ENCODE measurements at places on chromosomes 11 and 22.

DNA sequence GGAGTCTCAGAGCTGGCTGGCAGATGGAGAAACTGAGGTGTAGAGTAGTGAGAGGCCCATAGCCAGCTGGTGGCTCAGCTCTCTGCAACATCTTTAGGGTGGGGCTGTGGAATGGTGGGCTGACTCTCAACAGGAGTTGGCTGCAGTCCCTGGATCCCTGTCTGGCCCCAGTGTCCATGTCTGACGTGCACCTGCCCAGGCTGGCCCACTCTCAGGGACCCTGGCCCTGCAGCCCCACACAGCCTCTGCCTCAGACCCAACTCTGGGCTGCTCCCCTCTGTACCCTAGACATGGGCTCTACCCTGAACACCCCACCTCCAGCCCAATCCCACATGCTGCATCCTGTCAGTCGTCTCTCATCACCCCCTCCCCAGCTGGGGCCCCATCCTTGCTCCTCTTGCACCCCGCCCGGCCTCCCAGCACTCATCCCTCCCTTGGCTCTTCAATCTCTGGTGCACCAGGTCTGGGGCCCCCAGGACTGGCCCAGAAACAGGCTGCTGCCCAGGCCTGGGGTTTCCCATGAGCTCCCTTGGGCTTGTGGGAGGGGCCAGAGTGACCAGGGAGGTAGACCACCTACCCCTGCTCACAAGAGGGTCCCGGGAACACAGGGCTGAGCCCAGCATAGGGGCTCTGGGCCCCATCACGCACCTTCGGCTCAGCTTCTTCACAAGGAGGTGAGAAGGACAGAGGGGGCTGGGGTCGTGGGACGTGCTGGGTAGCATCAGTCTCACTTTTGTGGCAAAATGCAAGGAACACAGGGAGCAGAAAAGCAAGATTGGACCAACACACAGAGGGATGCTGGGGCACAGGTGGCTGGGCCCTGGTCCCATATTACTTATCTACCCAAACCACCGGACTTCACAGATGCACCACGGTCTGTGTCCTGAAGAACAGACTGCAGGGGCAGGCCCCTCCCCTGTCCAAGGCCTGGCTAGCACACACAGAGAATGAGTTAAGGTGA, 31.5 kb downstream of the ARVCF start:
- no peak for DNase-seq

DNA sequence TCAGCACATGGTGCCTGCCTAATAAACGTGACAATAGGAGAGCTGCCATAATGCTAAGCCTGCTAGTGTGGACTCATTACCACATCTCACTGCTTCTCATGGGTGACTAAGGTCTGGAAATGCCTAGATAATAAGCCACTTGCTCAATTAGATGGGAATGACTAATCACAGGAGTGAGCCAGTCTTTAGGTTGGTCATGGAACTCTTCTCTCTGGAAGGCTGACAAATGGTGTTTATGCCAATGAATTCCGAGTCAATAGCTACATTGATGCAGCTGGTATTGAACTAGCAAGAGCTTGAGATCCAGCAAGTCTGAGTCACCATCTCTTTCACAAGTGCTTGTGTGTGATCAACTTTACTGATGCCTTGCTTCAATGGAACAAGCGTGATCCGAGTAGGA, 334.9 kb downstream of the OPCML start:
- DNase-seq, result no peak

DNA sequence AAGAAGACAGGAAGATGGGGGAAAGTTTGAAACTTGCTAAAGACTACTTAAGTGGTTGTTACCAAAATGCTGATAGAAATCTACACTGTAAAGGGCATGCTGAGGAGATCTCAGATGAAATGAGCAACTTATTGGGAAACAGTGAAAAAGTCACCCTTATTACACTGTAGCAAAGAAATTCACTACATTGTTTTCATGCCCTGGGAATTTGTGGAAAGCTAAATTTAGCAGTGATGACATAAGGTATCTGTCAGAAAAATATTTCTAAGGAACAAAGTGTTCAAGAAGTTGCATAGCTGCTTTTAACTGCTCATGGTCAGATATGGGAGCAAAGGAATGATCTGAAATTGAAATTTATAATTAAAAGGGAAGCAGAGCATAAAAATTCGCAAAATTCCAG, 702.4 kb upstream of the LRRC4C start:
- DNase-seq, result no peak

DNA sequence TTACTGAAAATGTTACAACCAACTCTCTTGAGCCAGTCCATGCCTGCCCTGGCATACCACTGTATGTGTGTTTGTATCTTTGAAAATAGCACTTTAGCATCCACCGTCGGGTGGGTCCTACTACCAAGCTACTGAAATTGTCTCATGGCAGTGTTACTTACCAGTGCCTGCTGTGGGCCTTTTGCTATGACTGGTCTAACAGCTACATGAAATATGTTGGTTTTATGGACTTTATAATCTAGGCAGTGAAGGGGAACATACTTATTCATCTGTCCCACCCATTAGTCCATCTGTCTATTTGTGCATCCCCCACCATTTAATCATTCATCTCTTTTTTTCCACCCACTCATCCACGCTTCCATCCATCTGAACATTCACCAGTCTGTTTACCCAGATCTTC, 106.0 kb downstream of the NAV2 start:
- DNase-seq, result no peak

DNA sequence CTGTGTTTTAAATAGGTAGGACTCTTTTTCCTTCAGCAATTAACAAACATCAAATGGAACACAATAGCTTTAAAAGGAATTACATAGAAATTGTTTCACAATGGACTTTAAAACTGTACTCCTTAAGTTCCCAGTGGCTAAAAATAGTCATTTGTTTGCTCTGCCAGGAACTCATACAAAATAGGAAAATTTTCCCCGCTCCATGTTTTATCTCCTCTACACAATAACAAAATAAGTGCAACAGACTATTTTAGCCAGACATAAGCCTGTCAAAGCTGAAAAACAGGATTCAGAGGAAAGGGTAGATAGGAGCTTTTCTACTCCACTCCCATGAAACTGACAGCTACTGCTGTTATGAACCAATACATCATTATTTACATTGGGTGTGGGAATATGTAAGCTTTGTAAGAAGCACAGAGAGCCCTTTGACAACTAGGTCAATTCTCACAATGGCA, 90.1 kb downstream of the STK33 start:
- DNase-seq, result no peak

GRCh38 chr22:29642694-29643093, 39.3 kb downstream of the NF2 start:
- DNase-seq, result no peak

- DNase-seq, result no peak
These were observed 71.5 kb upstream of the LMO1 start for GRCh38 chr11:8335186-8335585.

DNA sequence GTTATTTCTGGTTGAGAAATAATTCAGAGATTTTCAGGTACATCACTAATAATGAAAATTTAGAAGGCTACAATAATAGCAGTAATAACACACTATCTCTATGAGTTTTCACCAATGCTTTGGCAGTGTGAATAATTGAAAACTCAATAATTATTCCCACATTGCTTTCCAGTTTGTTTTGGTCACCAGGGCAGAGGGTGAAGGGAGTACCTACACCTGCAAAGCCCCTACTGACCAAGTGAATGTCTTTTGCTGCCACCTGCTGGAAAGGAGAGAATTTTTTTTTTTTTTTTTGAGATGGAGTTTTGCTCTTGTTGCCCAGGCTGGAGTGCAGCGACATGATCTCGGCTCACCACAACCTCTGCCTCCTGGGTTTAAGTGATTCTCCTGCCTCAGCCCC, 3.2 kb downstream of the NELL1 start:
- DNase-seq, result no peak

- DNase-seq, result no peak
These were observed 8.3 kb upstream of the ARHGEF17 start for GRCh38 chr11:73299751-73300150.

GRCh38 chr11:2433106-2433925, 11.0 kb downstream of the TRPM5 start:
- DNase-seq, result no peak

DNA sequence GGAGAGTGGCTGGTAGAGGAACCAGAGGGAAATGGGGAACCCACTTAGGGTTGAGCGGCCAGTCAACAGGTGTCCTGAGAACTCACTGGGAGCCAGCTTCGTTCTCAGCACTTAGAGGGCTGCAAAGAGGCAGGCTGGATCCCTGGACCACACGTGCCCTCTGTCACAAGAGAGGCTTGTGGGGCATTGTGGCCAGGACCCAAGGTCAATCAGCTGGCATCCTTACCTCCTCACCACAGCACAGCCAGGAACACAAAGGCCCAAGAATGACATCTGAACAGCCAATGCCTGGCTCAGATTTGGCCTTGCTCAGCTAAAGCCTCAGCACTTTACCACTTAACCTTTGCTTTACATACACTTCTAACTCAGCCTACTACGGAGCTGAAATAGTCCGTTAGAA, 7.4 kb downstream of the MAPK8IP1 start:
- DNase-seq, result no peak

GRCh38 chr22:46769191-46769675, 6.8 kb downstream of the TBC1D22A start:
- DNase-seq, result no peak

- DNase-seq, result peak; percentile 47
These were observed 3.8 kb upstream of the TMEM123 start for GRCh38 chr11:102456381-102456780.

DNA sequence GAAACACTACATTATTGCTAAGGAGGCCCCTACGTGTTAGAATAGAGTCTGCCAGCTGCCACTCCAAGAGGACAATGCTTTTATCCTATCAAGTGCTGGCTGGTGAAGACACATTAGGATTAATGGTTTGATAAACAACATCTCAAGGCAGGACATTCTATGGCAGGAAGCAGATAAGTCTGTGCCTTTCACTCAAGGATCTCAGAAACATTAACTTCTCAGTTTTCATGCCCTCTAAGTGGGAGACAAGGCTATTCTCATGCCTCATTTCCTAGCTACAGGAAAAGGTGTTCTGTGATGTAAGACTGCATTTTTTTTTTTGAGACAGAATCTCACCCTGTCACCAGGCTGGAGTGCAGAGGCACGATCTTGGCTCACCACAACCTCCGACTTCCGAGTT, 23.5 kb upstream of the TIMP3 start:
- no peak for DNase-seq

GRCh38 chr11:112874980-112875379, 86.2 kb upstream of the NCAM1 start:
- no peak for DNase-seq

GRCh38 chr11:110777775-110778174, 65.5 kb upstream of the ARHGAP20 start:
- DNase-seq, result peak; percentile 88

DNA sequence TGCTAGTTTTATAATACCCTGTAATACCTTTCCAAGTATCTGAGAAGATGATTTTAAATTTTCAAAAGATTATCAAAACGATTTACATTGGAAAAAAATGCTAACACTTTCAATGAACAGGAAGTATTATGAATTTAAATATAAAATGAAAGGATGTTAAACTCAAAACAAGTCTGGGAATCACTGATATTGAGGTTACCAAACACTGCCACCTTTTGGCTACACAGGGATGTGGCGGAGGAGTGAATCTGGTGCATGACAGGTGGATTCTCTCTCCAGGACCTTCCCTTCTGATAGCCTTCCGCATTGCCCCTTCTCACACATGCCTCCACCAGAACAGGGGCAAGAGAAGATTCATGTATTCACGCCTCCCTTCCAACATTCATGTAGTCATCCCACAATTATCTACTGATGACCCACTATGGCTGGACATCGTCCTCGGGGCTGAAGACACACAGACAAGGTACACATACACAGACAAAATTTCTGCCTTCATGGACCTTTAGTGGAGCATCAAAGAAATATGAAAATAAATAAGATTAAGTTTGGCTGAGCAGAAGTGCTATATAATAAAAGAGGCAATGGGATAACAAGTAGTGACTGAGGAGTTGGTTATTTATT, 34.7 kb downstream of the ATG16L2 start:
- DNase-seq, result peak; percentile 60

GRCh38 chr22:20206709-20207215, 55.9 kb upstream of the CCDC188 start:
- DNase-seq, result peak; percentile 31

DNA sequence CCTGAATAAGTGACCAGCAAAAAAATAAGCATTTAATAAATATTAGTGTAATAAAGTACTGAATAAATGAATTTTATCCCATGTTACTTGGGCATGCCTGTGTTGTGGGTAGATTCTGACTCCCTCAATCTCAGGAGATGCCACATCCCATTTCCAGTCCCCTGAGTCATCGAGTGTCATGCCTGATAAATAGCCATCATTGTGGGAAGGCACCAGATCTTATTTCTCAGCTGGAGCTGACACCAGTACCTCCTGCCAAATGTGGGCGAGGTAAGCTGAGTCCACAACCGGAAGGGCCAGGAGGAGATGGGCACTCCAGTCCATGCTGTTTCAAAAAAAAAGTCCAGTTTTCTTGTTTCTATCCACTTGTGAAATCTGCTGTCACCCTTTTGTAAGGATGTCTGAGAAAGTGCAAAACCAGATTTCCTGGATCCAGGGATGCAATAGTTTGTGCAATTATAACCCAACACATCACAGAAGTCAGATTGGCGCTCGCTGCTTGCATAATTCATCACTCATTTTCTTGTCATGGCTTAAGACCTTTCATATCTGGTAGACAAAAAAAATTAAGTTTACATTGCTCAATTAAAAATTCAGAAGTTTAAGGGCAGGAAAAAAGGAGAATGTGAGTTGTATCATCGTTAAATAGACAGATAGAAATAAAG, 311.6 kb downstream of the MIAT start:
- DNase-seq, result no peak

DNA sequence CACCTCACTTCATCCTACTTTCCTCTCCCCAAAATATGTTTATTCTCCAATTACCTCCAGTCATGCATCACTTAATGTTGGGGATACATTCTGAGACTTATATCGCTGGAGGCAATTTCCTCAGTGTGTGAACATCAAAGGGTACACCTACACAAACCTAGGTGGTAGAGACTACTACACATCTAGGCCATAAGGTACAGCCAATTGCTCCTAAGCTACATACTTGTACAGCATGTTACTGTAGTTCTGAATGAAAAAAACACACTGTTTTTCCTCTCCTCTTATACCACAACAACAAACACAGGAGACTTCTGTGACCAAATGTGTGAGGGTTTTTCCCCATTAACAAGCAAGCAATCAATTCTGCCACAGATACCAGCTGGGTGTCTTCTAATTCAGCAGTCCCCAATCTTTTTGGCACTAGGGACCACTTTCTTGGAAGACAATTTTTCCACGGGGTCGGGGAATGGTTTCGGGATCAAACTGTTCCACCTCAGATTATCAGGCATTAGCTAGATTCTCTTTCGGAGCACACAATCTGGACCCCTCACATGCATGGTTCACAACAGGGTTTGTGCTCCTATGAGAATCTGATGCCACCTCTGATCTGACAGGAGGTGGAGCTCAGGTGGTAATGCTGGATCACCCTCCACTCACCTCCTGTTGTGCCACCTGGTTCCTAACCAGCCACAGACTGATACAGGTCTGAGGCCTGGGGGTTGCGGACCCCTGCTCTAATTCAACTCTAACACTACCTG, 5.2 kb downstream of the KLHL22 start:
- DNase-seq, result no peak

DNA sequence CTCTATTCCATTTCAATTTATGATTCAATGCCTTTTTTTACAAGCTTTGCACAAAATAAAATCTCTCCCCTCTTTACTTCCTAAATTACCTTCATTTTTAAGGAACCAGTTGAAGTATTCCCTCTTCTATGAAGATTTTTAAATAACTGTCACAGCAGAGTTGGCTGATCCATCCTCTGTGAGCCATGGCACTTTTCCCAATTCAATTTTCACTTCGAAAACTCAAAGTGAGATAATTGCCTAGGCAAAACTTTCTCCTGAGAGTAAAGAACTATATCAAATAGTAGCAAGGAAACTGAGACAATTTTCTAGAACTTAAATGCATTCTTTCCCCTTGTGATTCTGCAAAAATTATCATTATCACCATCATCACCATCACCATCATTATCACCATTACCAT, 259.9 kb upstream of the ARHGAP20 start:
- no peak for DNase-seq

All from iris pigment epithelial cell (primary cell).